Gastrocnemius medialis (tissue), 4 donors: ENCODE measurements at places on chromosomes 2 and 18. TPM values are rescaled to one million over a fixed set of nuclear protein-coding genes. Genes with fewer than 3 reads are reported as not detected.

DNA sequence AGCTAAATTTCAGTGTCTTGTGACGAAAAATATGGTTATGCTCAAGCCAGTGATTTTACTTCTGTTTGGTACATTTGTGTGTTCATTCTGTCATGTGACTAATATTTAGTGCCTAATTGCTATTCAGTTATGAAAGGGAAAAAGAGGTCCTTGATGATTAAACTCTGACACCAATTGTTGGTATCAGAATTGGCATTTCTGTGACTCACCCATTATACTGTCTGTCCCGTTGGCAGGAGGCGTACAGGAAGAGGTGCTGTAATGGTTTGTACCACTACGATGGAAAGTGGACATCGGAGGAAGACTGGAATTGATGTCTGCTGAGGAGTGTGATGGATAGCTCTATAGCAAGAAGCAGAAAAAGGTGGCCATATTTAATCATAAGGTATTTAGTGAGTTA, 310.4 kb upstream of the CCDC68 start:
- DNase-seq, result no peak

DNA sequence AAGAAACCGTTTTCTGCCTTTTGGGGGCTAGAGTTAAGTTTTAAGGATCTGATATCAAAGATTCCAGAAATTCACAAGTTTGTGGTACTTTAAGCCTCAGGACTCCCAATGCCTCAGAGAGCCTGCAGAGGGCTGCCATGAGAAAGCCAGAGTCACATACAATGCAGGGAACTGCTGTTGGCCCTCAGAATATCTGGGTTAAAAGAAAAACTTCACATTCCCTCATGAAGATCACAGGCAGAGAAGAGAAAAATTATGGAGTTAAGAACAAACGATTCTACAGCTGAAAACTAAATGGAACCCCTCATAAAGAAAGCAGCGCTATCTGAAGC, 39.5 kb downstream of the HDAC4 start:
- no peak for DNase-seq

GRCh38 chr18:21163647-21164547, 52.3 kb upstream of the ROCK1 start:
- DNase-seq, result no peak

- DNase-seq, result peak; percentile 37
Measured at GRCh38 chr2:219451661-219452360, 17.2 kb downstream of the SPEG start.

- no peak for DNase-seq
Measured at GRCh38 chr2:67879586-67880290, 183.1 kb downstream of the C1D start.

DNA sequence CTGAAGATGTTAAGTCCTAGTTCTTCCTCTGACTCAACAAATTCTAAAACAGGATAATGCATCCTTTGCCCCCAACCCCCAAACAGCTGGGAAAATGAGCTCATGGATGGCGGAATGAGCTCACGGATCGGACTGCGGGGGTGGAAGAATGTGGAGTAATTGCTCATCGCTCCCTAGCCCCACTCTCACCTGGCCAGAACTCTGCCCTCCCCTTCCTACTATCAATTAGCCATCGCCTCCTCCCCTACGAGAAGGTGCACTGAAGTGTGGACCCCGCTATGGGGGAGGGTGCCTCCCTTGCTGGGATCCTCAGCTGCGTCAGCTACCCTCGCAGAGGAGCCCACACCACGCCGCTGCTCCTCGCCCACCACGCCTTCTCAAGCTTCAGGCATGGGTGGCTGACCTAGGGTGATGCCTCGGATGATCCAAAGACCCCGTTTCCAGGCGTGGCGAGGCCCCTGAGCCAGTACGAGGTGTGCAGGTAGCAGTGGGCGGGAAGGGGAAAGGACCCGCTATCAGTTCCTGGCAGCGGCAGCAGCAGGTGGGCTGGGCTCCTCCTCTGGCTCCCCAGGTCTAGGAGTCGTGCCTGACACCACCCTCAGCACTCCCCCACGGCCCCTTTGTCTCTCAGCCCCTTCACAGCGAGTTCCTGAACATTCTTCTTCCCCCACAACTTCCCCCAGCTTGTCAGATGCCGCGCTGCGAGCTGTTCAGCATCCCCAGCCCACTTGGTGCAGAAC, 82.1 kb upstream of the POMC start:
- DNase-seq, result no peak

DNA sequence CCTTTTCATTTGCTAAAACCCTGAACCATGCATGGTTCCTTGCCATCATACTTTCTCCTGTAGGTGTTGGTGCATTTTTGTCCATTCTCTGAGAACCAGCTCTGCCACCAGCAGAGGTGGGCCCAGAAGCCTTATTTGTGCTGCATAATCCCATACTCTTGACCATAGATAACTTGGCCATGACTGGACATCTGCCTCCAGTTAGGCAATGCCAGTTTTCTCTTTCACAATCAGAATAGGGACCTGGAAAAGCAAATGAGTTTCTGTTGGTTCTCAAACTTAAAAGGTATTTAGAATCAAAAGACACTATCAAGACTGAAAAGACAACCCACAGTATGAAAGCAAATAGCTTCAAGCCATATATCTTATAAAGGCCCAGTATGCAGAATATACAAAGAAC, 167.3 kb downstream of the MAIP1 start:
- DNase-seq, result no peak

- no peak for DNase-seq
Measured at GRCh38 chr2:159091976-159092375, 123.5 kb downstream of the TANC1 start.

GRCh38 chr18:73900106-73900835, 247.4 kb downstream of the FBXO15 start:
- no peak for DNase-seq

GRCh38 chr2:12014088-12014960, 267.9 kb downstream of the LPIN1 start:
- DNase-seq, result no peak

GRCh38 chr2:89851583-89851905, 1160.1 kb downstream of the RPIA start:
- DNase-seq, result no peak

- DNase-seq, result no peak
Measured at GRCh38 chr2:191636586-191636985, 41.4 kb upstream of the NABP1 start.

GRCh38 chr2:3284657-3285630, 92.7 kb downstream of the EIPR1 start:
- no peak for DNase-seq

- peak; percentile 58 for DNase-seq
Measured at GRCh38 chr2:196205881-196206435, 34.6 kb upstream of the STK17B start.

DNA sequence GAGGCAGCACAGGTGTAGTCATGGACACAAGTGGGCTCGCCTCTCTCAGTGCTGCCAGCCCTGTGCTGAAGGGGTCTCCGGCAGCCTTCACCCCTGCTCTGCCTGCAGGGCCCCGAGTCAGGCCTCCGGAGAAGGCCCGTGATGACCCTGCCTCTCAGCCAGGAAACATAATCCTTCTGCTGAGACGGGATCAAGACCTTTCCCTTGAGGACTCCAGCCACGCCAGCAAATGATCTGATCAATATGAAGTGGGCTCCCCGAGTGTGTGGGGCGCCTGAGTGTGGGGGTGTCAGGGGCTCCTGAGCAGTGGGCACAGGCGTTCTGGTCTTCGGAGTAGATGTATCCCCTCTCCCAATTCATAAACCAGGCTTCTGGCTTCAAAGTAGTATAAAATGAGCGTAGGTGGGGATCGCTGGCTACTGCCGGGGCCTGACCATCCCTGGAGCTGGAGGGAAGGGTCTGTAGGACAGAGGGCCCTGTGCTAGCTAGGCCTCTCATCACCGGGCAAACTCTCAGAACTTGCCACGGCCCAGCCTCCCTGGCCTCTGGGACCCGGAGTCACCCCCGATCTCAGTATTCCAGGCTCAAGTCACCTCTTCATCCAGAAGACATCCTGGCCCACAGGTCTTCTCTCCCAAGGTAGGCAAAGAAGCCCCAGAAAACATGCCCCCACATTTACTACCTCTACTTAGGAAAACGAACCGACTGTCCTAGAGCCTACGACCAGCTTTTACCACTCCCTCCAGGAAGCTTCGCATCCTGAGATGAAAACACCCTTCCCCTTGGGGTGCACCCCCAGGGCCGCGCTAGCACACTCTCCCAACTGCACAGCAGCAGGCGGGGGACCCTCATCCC, 33.6 kb downstream of the CRACDL start:
- no peak for DNase-seq

GRCh38 chr2:218872645-218873358, 7.8 kb upstream of the WNT10A start:
- no peak for DNase-seq

DNA sequence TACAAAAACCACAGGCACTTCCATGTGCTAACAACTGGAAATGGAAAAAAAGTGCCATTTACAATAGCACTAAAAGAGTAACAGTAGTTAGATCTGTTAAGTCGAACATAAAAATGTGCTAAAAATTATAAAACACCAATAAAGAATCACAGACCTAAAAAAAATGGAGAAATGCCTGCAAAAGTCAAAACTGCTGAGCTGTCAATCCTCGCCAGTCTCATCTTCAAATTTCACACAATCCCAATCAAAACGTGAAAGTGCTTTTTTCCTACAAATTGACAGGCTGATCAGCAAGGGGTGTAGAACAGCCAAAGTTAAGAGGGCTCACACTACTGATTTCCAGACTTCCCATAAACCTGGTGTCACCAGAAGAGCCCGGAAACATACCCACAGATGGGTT, 53.2 kb downstream of the ANO7 start:
- no peak for DNase-seq

- DNase-seq, result no peak
Measured at GRCh38 chr2:104412384-104412783, 441.5 kb upstream of the POU3F3 start.

- DNase-seq, result no peak
Measured at GRCh38 chr2:65120990-65121693, 8.8 kb downstream of the RAB1A start.

DNA sequence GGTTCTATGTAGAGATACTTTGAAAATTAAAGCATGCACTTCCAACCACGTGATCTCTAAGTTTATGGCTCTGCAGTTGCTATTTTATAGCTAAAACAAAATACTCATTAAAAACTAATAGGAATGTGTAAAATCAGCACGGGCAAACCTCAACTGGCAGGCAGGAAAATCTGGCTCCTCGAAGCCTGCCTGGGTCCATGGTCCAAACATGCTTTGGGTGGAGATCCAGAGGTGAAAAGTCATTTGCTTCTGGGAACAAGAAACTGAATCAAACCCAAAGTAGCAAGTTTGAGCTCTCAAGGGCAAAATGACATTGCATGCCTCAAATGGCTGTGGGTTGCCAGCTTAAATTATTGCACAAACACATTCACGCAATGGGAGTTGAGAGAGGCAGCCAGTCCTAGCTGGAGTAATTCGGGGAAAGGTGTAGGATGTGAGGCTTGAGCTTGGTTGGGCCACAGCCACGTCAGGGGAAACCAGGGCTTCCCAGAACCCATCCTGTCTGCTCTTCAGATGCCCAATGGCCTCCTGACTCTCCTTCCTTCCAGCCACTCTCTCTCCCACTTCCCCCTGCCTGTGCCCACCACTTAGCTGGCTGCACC, 75.2 kb upstream of the LCLAT1 start:
- DNase-seq, result no peak

GRCh38 chr2:238754259-238754658, 93.6 kb upstream of the TWIST2 start:
- DNase-seq, result no peak

GRCh38 chr2:40487602-40488001, 35.7 kb upstream of the SLC8A1 start:
- no peak for DNase-seq

- no peak for DNase-seq
Measured at GRCh38 chr2:149329489-149330126, 779 bp upstream of the LYPD6 start.

DNA sequence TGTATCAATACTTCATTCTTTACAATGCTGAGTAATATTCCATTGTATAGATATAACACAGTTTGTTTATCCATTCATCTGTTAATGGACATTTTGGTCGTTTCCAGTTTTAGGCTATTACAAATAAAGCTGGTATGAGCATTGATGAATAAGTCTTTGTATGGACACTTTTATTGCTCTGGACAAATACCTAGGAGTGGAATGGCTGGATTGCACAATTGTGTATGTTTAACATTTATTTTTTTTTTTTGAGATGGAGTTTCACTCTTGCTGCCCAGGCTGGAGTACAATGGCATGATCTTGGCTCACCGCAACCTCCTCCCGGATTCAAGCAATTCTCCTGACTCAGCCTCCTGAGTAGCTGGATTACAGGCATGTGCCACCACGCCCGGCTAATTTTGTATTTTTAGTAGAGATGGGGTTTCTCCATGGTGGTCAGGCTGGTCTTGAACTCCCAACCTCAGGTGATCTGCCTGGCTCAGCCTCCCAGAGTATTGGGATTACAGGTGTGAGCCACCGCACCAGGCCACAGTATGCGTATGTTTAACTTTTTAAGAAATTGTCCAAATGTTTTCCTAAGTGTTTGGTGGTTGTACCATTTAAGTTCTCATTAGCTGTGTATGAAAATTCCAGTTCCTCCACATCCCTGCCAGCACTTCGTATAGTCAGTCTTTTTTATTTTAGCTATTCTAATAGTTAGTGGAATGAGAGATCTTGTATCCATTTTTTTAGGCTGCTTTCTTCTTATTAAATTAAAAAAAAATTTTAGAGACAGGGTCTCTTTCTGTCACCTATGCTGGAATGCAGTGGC, 194.9 kb upstream of the HAAO start:
- no peak for DNase-seq

DNA sequence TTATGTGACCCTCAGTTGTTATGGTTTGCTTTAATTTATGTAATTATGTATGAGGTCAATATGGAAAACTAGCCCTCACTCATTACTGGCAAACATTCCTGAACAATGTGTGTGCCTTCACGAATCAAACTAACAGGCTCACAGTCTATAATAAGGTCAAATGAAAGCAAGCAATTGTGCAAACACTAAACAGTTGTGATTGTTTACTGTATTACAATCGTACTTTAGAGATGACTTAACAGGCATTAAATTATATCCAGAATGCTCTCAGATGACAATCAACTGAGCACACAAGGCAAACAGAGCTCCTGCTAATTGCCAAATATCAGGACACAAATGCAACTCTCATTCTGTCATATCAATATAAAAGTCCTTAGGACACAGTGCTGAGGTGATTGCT, 29.5 kb downstream of the COL5A2 start:
- no peak for DNase-seq

ZNF516 gene
- total RNA-seq, result 19.3 TPM

SERPINB11 gene
- not detected for total RNA-seq

CAPN14 gene
- total RNA-seq, result not detected

SEPTIN10 gene
- total RNA-seq, result 39.4 TPM

MAIP1 gene
- total RNA-seq, result 27.8 TPM

TIA1 gene
- 20.2 TPM for total RNA-seq

TTC39C gene
- 1.6 TPM for total RNA-seq

HOXD10 gene
- not detected for total RNA-seq

SCN7A gene
- 16.5 TPM for total RNA-seq

CAVIN2 gene
- 15.1 TPM for total RNA-seq

ZNF638 gene
- total RNA-seq, result 69.7 TPM

FABP1 gene
- 0.41 TPM for total RNA-seq

IL1RL1 gene
- 4.1 TPM for total RNA-seq
